ENCODE measurements at places on chromosomes 12 and 14.

DNA sequence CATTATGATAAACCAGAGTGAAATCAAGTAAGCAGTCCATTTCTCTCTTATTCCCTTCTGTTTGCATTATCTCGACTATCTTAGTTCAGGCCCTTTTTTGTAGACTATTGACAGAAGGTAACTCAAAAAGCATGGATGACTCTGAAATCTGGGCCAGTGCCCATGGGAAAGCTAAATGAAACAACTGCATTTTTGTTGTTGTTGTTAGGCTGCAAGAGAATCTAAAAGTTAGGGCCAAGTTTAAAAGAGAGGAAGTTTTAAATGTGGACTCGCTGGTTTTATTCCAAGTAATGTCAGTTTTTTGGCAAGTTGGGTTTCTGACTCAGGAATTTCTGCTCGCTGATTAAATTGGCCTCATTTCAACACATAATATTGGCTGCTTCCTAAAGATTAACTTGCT is 201.1 kb downstream of the PIK3C2G start:
- DNase-seq, result peak; percentile 82

- peak; percentile 6 for DNase-seq
Measured at GRCh38 chr14:79369359-79370332, 841.7 kb downstream of the DIO2 start.

DNA sequence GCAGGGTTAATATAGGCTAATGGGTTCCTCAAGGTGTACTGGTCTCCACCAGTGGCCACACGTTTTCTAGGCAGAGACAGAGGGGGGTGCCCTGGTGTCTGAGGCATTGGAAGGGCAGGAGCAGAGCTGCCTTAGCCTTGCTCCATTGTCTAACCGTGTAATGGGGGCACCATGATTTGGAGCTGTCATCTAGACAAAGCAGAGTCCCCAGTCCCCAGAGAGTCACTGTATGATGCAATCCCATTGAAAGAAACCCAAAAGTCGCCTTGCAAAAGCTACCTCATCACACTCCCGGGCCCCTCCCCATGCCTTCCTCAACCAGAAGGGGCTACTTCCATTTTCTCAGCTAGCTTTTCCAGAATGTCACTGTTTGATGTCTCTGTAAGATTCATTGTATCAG is 487.1 kb downstream of the AACS start:
- DNase-seq, result no peak

- DNase-seq, result no peak
Measured at GRCh38 chr12:57584690-57585089, 6.3 kb upstream of the PIP4K2C start.

DNA sequence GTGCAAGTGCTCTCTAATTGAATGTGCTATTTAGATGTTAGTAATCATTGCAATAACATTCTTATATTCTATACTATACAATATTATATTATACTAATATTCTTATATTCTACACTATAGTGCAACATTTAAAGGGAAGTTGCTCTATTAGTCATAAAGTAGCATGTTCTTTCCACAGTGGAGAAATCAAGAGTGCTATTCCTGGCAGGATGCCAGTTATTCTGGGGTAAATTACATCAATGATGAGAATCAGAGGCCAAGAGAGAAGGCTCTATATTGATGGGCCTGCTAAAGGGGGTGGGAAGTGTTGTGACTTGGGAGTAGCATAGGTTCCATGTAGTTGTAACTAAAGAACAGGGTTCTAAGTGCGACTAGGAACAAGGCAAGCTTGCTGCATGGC is 121.5 kb downstream of the SLC15A5 start:
- DNase-seq, result no peak

GRCh38 chr12:68559246-68559645 is 51.5 kb upstream of the RAP1B start:
- no peak for DNase-seq

GRCh38 chr12:124993626-124994436 is at the start of gene BRI3BP:
Gene BRI3BP, plus strand, starts transcription at chr12:124993645. Its CDS starts 146 bp downstream, at chr12:124993791.
- peak; percentile 69 for DNase-seq

DNA sequence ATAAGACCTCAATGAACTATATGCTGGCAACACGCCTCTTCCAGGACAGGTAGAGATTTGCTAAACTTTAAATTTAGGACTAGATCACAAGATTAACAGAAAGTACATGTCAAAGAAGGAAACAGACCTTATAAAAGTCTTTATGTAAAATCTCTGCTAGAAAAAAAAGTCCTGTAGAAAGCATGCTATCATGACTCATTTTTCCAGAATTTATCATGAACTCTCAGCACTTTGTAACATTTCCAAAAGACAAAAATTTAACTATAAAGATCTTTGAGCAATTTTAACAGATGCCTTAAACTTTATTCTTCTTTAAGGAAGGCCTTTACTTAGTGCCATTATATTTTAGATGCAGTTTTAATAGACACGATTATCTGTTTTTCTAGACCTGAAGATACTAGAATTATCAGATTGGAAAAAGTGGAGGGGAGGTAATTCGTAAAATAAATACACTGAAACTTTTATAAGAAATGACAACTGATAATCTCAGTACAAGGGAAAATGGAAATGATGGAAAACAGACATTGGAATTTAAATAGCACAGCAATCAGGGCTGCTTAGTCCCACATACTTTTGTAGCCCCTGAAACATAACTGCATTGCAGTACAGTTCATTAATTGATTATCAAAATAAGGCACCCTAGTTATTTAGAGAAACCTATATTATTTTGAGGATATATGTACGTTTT is 92.0 kb downstream of the TTLL5 start:
- no peak for DNase-seq

GRCh38 chr14:99621948-99622347 is 17.9 kb upstream of the CCDC85C start:
- DNase-seq, result no peak

DNA sequence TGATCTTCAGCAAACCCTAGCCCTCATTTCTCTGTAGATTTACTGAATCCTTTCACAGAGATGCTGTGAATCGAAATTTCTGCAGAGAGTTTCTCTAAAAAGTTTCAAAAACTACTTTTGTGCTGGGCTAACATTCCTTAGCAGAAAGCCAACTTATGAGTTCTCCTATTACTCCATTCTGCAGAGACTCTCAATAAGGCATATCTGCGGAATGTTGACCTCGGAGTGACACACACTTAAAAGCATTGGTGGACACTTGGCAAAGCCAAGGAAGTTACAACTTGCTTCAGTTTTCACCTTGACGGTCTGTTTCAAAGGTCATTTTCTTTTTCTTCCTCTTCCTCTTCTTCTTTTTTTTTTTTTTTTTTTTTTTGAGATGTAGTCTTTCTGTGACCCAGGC is 75.8 kb downstream of the WIF1 start:
- no peak for DNase-seq

DNA sequence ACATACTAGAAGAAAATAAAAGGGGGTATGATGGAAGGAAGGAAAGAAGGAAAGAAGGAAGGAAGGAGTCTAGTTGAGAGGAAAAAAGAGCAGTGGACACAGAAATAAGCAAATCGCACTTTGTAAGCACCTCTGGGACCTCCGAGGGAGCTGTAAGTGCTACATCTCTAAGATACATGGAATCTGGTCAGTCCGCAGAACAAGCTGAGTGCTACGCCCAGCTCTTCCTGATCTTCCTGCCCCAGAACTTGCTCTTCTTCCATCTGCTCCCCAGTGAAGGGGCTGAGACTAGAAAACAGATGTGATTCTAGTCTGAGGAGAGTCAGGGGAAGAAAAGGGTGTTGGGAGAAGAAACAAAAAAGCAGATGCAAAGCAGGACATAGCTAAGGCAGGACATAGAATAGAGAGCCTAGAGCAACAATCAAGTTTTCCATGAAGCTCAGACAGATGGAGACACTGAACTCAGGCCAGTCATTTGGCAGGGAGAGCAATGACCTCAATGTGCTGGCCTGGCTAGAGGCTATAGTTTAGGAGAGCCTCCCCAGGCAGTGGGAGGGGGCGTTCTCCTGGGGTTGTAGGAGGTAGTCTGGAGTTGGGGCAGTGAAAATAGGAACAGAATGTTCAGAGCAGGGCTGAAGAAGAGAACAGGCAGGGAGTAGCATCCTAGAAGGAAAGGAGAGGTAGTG is 1.7 kb upstream of the MFAP5 start:
- peak; percentile 59 for DNase-seq
